ENCODE measurements at places on chromosomes 2 and 18.

DNA sequence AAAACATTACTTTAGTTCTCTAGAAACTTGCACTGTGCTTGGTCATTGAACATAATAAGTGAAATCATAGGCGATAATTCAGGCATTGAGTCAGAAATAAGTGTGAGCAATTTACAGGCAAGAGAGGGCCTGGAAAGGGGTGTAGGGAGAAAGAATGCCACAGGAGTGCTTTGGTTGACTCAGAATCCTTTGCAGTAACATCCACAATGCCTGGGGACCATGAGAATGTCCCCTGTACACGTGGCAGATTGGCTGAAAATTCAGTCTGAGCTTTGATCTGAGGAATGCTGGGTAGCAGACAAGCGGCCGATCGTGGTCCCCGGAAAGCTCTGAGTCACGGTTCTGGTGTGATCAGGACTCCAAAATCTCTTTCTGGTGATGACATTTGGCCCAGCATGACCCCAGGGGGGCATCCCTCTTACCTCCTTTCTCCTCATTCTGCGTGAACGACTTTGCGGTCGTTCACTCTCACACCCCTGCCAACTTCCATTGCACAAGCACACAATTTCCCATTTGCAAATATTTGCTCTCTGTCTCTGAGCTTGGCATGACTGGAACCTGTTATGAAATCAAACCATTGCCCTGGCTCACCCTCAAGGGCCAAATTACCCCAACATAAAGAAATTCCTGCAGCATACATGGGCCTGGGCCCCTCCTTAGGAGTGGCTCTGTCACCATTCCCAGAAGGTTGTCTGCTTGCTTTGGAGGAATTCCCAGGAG lies 305.0 kb upstream of the EPAS1 start:
- DNase-seq, result no peak

DNA sequence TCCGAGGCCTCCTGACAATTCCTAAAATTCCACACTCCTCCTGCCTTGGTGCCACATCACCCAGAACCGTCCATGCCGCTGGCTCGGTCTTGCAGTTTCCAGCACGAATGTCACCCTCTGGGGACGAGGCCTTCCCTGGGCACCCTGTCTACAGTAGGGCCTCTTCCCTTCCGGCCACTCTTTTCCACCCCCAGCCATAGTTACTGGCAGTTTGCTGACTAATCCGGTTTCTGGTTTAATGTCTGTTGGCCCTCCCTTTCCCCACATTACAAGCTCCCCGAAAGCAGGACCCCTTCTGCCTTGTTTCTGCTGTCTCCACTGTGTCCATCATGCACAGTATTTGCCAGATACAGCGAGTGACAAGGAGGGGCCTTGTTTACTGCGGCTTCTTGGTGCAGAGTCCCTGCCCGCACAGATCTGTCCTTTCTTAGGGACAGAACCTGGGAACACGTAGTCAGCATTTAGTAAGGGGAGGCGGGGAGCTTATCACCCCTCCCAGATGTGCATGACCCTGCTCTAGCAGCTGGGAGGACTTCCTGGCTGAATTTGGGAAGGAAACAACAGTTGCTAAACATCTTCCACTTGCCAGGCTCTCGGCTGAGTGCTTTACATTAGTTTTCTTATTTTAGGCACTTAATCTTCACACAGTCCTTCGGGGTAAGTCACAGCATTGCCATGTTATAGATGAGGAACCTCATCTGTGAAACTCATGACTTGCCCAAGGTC lies 23.6 kb upstream of the CATIP start:
- no peak for DNase-seq

DNA sequence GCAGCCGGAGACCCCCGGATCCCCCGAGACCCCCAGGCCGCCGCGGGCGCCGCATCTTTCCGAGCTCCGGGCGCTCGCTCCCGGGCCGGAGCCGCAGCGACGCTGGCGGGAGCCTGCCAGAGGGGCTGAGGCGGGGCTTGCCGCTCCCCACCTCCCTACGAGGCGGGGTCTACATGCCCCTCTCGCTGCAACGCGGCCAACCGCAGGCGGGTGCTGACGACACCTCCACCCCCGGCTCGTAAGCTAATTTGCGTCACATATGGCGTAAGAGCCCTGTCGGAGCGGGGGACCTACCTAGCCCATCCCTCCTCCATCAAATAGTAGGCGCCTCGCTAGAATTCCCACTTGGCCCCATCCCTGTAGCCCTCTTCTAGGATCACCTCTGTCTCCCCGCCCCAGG lies at the start of gene PTPRN:
TSS of gene PTPRN (minus strand) at position 124 of the 400 bp plus-strand sequence. CDS start at position 55, 69 bp downstream.
- no peak for DNase-seq

DNA sequence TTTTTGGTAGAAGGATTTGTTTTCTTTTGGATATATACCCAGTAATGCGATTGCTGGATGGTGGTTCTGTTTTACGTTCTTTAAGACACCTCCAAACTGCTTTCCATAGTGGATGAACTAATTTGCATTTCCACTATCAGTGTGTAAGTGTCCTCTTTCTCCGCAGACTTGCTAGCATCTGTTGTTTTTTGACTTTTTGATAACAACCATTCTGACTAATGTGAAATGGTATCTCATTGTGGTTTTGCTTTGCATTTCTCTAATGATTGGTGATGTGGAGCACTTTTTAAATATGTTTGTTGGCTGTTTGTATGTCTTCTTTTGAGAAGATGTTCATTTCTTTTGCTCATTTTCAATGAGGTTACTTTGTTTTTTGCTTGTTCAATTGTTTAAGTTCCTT lies 260.9 kb upstream of the CWC22 start:
- DNase-seq, result no peak

- no peak for DNase-seq
Observed at GRCh38 chr2:159349674-159350299, 63.3 kb upstream of the WDSUB1 start.

- no peak for DNase-seq
Observed at GRCh38 chr2:9243357-9243756, 36.7 kb downstream of the ASAP2 start.

GRCh38 chr2:64663402-64663801 lies 9.7 kb upstream of the SERTAD2 start:
- no peak for DNase-seq

DNA sequence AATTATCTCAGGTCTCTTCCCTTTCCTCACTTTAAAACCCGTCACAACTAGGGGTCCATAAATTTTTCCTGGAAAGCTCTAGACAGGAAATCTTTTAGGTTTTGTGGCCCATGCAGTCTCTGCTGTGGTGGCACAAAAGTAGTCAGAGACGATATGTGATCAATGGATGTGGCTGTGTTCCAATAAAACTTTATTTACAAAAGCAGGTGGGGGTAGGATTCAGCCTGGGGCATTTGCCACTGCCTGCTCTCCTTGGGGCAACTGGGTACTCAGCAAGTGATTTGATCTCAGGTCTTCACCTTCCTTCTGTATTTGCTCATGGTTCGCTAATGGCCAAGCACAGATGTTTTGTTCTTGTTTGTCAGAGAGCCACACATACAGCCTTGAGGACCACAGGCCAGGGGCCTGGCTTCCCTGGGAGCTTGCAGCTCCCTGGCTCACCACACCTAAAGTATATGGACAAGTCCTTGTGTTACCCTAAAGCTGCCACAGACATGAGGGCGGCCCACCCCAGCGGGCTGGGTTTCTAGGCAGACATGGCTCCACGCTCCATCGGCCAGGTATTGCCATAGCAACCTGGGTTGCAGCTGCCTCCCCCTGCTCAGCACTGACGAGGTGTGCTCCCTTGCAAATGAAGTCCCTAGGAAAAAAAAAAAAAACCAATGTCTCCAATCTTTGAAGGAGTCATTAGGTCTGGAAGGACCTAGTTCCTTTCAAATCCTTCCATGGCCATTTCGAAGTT lies 89.7 kb upstream of the YWHAQ start:
- no peak for DNase-seq

- no peak for DNase-seq
Observed at GRCh38 chr2:73134471-73134870, 21.7 kb upstream of the RAB11FIP5 start.

- DNase-seq, result no peak
Observed at GRCh38 chr2:60095202-60095815, 458.1 kb downstream of the BCL11A start.

- DNase-seq, result no peak
Observed at GRCh38 chr2:45173513-45173912, 164.3 kb upstream of the SIX2 start.

DNA sequence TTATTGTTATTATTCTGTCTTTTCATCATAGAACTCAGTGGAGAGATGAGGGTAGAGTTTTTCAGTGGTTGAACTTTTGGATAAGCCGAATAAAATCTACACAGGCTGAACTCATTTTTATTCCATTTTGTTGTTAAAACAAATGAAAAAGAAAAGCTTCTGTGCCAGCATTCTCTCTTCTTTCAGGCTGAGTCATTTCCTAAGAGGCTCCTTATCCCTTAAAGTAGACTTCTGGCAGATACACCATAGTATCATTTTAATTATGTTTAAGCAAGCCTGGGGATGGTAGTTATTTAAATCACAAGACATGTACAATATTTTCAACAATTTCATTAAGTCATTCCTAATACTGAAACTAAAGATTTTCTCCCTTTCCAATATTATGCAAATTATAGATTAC lies 1364.0 kb upstream of the NRXN1 start:
- no peak for DNase-seq

DNA sequence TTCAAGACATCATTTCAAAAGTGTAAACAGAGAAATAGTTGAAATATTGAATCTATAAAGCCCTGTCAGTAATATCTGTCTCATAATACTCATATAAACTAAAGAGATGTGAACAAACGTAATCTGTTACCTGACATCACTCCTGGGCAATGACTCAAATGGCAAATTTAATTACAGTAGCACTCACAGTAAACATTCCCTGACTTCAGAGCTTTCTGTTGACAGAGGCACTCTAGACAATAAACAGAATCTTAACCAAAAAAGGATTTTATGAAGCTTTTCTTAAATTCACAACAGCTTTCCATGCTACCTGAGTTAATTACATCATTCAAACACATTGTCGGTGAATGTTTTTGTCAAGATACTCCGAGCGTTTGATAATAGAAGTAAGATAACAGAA lies 128.1 kb upstream of the PDE1A start:
- DNase-seq, result no peak

DNA sequence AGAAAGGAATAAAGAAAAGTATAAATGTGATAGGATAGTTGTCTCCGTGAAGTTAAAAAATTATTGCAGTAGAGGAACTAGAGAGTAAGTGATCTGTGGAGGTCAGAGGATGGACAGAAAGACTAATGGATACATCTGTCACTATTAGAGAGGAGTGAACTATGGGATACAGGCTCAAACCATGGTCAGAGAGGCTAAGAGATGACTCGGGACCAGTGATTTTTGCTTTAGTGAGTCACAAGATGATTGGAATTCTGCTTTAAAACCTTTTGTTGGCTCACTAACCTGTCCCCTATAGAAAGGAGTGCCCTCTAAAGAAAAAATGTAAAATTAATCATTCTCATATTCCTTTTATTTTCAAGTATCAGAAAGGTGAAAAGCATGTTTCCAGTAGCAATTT lies 30.3 kb downstream of the ALMS1 start:
- DNase-seq, result no peak

GRCh38 chr2:238997684-238998083 lies 149.8 kb downstream of the TWIST2 start:
- no peak for DNase-seq

GRCh38 chr2:85785027-85785822 lies 31.4 kb downstream of the ATOH8 start:
- DNase-seq, result no peak
